CD4-positive, alpha-beta T cell treated with Interleukin-1 beta for 1 hour (primary cell): ENCODE measurements at places on chromosomes 12 and 14.

- no peak for DNase-seq
Observed at GRCh38 chr12:109173443-109174240, 57.3 kb downstream of the ACACB start.

DNA sequence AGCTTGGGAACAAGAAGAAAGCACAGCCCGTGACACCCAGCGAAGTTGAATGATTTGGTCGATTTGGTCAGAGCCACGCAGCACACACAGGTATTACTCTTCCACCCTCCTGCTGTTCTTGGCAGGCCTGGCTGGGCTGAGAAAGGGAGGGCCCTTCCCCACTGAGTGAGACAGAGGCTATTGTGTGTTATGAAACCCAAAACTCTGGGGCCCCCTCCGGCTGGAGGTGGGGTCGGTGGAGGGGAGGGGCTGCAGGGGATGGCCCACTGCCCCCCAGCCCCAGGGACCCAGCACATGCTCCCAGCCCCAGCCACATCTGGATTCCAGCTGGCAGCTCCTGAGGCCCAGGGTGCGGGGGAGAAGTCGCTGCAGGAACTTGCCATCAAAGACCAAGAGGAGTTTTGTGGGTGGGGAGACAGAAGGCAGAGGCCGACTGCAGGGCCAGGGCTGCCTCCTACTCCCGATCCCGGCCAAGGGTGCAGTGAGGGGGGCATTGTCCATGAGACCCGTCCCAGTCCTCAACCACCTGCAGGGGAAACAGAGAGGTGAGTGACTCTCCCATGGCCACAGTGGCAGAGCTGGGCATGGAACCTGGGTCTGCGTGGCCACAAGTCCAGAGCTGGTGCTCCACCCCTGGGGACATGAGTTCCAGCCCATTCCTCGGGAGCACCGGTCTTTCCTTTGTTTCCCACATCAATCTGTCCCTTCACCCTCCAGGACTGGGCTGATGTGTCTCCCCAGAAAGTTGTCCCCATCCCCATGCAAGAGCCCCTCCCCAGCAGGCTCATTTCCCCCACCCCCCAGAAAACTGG, 8.7 kb downstream of the TMEM119 start:
- DNase-seq, result no peak

- DNase-seq, result no peak
Observed at GRCh38 chr12:52942901-52943181, 6.1 kb upstream of the KRT18 start.

- DNase-seq, result no peak
Observed at GRCh38 chr12:30652034-30652696, 43.5 kb downstream of the IPO8 start.

GRCh38 chr12:106598003-106598402, 15.2 kb downstream of the RFX4 start:
- DNase-seq, result no peak

DNA sequence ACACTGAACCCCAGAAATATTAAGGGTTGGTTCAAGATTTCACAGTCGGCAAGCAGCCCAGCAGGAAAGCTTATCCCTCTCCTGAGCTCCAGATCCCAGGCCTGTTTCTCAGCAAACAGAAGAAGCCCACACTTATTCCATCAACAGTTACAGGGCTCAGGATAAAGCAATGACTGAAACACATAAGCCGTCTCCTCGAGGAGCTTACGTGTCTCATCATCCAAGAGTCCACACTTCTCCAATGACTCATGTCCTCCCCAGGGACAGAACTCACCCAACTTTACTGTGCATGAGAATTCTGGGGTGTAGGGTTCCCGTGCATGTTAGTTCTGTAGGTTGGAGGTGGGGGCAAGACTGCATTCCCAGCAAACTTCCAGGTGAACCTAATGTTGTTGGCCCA, 31.2 kb downstream of the GSC start:
- DNase-seq, result no peak

DNA sequence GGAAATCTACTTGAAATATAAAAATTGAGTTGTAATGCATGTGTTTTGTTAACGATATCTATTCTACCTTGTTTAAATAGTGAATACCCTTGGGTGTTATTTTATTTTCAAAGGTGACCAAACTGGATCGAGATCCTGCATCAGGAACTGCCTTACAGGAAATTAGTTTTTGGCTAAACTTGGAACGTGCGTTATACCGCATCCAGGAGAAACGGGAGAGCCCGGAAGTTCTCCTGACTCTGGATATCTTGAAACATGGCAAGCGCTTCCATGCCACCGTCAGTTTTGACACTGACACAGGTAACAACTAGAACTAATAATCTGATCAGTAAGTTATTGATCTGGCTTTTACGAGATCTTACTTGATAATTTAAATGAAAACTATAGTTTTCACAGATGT, 15.9 kb downstream of the DYNC1H1 start:
- no peak for DNase-seq

DNA sequence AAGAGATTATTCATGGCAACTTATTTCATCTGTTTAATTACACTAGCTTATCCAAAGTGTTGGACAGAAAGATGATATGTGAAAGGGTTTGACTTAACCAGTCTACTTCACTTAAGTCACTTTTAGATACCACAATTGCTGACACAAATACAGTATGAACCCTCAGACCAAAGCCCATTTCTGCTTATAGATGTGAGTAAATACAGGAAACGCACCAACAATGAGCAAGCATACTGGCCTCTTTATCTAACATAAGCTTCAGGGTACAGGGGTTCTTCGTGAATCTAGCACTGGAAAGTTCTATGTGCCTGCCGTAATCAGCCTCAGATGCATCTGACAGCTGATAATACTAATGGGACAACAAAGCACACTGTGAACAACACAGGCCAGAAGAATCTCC, 209.6 kb downstream of the MED13L start:
- no peak for DNase-seq

DNA sequence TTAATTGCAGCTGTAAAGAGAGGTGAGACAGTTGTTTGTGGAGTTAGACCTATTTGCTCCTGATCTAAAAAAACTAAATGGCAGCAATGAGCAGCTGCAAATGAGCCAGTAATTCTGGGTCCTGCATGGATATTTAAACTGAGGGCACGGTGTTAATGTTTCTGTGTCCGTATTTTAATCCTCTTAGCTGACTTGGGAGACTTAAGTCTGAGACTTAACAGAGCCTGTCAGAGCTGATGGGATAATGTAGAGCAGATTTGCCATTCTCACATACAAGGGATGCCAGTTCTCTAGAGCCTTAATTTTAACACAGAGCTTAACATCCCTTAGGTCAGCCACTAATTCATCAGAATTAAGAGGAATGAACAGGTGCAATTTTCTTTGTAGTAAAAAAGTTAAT, 178.6 kb upstream of the PDE3A start:
- no peak for DNase-seq

DNA sequence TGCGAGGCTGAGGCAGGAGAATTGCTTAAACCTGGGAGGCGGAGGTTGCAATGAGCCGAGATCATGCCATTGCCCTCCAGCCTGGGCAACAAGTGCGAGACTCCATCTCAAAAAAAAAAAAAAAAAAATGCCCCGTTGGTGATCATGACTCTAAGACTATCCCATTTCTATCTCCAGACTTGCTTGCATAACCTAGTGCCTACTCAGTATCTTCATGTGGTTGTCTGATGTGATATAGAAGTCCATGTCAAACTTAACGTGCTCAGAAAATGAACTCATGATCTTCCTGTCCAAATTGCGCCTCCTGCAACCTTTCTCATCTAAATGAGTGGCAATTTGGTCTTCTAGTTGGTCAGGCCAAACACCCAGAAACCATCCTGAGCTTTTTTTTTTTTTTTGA, 4.7 kb upstream of the TSFM start:
- DNase-seq, result no peak

DNA sequence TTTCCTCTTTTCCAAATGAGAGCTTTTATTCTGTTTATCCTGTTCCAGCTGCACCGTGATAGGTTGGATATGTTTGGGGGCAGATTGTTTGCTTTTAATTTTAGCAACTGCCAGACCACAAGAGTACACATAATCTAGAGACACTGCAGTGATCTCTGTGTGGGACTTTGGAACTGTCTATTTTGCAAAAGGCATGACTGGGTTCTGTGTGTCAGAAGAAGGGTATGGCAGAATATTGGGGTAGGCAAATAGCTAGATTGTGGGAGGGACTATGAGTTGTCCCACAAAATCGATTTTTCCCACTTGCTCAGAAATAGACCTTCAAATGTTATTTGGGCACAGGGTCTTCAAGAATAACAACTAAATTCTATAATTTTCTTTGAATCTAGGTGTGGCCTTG, 275.9 kb upstream of the KITLG start:
- no peak for DNase-seq

DNA sequence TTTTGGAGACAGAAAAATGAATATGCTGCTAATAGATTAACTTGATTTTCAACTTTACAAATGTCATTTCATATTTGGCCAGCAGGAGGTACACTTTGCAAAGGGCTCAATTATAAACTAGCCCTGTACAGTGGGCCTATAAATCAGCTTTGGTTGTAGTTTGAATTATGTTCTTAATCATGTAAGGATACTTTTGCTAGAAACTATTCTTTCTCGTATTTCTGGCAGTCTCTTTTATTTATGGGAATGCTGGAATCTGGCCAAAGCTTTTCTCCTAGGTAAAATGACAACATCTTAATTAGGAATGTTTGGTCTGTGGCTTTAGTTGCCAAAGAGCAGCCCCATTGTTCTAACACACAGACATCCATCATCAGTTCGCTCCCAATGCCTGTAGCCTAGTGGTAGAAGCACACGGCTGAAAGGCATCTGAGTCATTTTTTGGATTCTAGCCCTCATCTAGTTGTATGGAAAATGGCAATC, 1322.3 kb upstream of the SEL1L start:
- no peak for DNase-seq

DNA sequence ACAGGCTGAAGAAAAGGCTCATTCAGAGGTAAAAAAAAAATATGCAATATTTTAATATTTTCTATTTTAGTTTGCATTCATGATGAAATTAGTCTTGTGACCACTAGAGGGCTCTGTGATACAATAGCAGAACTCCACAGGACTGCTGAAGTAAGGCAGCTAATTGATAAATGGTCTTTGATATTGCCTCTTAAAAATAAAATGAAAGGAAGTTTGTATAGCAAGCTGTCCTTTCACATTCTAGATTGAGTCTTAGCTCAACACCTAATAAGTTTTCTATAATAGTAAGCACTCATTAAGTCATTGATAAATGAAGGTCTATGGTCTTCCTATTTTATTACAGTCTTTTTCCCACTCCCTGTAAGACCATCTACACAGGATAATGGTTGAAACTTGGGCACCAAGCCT, 315.7 kb downstream of the NAV3 start:
- no peak for DNase-seq

- DNase-seq, result no peak
Observed at GRCh38 chr12:93819050-93819491, 141.9 kb downstream of the CRADD start.

DNA sequence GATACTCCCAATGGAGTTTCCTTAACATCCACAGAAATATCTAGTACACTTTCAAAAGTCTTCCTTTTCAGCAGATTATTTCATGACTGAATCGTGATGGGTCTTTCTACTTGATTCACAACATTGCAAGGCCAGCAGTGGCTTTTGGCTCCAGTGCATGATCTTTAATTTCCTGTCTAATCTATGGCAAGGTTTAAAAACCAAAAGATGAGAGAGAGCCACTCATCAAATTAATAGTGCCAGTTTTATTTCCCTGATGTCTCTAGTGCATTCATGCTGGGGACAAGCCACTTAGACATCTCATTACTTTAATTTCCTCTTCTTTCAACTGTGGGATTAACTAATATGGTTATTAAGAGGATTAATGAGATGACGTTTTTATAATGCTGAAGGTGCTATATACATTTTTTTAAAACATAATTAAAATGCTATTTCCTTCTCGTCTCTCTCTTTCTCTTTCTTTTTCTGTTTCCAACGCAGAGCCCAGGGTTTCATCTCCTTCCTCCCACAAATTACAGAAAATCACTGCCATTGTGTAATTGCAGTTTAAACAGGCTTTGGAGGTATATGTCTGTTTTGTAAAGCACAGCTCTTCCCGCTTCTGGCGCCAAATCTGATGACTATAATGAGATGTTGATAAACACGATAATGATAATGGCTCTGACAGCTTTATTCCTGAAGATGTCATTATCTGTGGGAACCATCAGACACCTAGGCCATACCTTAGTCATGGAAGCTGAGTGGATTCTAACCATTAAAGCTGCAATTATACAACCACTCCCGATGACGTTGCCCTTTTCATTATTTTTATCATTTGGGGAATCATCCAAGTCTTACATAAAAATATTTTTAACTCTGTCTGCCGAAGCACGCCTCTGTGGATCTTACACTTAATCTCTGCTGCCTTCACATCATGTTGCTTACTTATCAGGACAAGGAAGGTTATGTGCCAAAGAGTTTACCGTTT, 103.1 kb upstream of the PPM1H start:
- DNase-seq, result no peak

GRCh38 chr12:14723763-14724162, 27.4 kb upstream of the GUCY2C start:
- peak; percentile 44 for DNase-seq

GRCh38 chr14:39733741-39734140, 301.5 kb upstream of the FBXO33 start:
- DNase-seq, result no peak

- DNase-seq, result no peak
Observed at GRCh38 chr12:101763246-101763931, 24.1 kb upstream of the SYCP3 start.

- no peak for DNase-seq
Observed at GRCh38 chr14:54533100-54533499, 23.4 kb downstream of the CGRRF1 start.

DNA sequence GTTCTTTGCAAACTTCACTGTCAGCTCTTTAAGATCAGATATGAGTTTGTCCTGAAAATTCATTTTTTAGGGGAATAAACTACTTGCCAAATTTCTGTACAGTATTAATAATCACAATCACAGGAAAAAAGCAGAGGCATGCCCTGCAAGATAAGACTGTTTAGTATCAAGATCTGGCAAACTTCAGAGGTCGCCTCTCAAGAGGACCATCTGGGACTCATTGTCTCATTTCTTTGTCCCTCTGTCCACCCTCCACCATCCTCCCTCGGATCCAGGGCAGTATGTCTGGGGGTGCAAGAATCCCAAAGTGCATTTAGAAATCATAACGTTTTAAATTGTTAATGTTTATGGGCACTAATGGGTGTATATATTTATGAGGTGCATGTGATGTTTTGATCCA, 232.4 kb upstream of the FKBP4 start:
- no peak for DNase-seq

DNA sequence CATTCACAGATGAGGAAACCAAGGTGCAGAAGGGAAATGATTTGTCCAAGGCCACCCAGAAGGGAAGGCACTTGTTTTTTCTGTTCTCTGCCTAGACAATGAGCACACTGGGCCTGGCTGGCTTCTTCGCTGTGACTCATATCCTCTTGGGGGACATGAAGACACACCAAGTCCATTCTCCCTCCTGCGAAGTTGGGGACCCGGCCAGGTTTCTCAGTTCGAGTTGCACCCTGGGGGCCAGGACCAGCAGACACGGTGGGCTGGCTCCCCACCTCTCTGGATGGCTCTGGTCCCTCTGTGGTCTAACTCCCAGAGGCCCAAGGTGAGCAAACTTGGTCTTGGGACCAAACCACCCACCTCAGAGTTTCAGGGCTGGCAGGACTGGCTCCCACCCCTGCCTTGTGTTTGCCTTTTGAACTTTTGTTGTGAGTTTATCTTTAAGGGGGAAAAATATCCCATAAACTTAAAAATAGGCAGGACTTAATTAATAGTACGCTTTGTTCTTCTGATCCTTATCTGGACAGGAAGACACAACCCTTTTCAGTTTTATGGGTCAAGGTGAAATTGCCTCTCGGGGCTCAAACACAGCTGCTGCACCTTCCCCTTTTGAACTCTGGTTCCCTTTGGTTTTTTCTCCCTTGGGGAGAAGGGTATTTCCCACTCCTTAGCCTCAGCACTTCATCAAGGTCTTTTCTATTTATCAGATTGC, 9.0 kb upstream of the MLEC start:
- peak; percentile 29 for DNase-seq
